Left lung (tissue), 14 donors: ENCODE measurements at places on chromosomes 16 and 17.

DNA sequence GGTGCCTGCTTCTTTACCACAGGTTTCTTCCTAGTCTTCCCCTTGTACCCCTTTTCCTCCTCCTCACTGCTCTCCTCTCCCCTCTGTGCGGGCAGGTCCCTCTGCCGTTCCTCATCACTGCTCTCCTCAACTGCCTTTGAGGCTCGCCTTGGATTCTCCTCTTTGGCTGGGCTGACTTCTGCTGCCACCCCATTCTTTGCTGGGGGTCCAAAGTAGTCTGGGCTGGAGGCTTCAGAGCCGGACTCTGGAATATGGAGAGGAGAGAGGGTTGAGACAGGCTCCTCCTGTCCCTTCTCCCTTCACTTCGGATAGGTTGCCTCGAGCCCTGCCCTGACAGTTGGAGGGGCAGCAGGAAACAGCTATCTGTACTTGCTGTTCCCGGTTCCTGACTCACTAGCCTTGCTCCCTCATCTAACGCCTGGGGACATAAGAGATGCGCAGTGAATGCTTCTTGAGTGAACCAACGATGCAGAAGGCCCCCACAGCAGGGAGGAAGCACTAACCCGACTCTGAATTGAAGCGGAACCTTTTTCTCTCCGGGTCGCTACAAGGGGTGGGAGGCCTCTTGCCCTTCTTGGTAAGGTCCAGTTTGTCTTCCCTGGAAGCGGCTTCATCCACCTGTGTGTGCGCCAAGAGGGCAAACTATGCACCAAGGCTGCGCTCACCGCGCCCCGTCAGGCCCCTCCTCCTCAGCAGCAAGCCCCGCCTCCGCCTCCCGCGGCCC, 655 bp downstream of the HIRIP3 start:
- DNase-seq: no peak

DNA sequence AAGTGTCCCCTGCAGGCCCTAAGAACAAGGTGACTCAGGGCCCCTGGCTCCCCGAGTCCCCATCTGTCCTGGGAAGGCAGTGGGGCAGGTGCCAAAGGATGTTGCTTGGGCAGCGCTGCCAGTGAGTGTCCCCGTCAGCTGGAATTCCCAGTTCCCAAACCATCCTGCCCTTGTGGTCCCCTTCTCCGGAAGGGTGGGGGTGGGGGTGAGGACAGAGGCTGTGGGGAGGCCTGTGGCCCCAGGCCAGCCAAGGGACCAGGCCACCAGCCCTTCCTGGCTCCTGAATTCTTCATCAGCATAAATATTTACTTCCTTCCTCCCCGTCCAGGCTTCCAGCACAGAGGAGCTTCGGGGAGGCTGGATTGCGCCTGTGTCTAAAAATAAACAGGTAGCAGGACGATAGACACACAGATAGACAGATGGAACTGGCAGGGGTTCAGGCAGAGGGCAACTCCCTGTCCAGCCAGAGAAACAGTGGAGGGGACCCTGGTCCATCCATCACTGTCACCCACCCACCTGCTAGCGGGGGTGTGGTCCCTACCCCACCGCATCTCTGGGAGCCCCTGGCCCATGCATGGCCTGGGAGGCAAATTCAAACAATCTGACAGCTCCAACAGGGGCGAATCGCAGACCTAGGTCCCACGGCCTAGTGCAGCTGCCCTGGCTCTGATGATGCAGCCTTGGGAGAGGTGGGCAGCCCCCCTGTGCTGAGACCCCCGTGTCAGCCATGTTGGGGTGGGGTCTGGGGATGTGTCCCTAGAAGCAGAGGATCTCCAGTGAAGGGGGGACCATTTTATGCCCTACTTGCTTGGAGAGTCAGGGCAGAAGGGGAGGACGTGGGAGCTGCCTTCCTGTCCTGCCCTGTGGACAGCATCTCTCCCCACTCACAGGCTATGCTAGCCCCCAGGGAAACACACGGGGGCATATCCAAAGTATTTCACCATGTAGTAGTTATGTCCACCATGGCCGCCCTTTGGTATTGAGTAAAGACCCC, 13.2 kb downstream of the GLIS2 start:
- no peak for DNase-seq

DNA sequence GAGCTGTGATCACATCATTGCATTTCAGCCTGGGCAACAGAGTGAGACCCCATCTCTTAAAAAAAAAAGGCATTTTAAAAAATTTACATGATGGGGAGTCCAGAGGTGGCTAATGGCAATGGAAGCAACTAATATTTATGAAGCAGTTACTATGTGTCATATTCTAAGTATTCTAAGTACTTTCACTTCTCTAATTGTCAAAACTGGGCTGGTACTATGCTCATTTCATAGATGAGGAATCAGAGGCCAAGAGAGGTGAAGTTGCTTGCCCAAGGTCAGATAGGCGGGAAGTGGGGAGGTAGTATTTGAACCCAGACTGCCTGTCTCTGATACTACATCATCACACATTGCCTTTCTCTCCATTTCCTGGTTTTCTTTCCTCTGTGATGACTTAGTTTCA, 50.7 kb downstream of the SLC5A11 start:
- no peak for DNase-seq

DNA sequence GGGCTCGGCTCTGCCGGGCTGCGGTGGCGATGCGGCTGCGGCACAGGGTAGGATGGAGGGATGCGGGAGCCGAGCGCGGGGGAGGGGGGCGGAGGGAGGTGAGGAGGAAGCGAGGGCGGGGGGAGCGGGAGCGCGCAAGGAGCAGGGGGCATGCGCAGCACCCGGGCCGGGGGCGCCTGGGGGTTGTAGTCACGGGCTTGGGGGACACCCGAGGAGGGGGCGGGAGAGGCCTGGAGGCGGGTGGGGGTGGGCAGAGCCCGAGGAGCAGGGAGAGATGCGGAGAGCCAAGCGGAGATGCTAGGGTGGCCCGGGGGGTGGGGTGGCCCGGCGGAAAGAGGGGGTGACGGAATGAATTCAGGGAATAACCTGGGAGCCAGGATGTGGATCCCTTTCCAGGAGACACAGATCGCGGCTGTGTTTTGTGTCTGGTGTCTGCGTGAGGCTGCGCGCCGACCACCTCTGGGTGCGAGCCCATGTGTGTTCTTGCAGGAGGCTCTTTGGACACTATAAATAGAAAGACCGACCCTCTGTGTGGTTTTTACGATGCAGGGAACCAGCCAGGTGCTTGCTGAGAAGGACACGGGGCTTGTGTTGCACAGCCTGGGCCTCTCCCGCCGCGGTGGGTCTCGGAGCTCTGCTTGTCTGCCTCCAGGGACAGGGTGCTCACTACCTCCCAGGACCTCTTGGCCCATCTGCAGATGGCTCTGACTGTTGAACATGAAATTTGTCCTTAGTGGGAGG, at the start of gene STX1B:
Gene STX1B (minus strand): TSS at position 54 of the 741 bp plus-strand sequence. CDS start 242 bp downstream, outside the sequence.
- DNase-seq: no peak

GRCh38 chr17:65942592-65942991, 249.3 kb downstream of the CEP112 start:
- no peak for DNase-seq

GRCh38 chr17:27600471-27600870, 30.5 kb upstream of the LGALS9 start:
- DNase-seq: no peak

DNA sequence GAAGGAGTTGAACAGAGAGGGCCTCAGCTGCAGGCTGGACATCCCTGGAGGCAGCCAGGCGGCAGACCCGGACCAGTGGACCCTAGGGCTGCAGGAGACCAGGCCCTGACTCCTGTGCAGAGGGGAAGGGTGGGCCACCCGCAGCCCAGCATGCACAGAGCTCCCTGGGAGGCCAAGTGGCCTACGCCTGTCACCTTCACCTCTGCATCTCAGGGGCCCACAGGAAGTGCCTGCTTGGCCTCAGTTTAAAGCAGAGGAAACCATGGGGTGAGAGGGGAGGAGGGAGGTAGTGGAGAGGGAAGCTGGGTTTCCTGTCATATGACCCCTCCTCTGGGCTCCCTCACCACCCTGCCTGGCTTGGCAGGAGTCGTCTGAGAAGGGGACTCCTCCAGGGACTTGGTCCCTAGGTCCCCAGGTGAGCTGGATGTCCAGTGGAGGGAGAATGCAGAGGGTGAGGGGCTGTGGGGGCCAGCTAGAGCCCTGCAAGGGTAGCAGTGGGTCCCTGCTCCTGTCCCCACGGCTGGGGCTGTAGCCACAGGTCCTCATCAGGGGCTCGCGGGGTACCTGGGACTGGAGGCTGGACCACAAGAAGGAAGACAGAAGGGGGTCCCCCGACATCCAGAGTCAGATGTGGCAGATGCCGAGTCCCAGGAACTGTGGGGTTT, at the start of gene TMC8:
Gene TMC8 (plus strand): TSS at position 335 of the 665 bp plus-strand sequence. CDS start 818 bp downstream, outside the sequence.
- no peak for DNase-seq

- DNase-seq: no peak
Observed at GRCh38 chr17:56373981-56374833, 219.3 kb upstream of the NOG start.

GRCh38 chr16:3727806-3728381, 10.6 kb upstream of the TRAP1 start:
- no peak for DNase-seq

GRCh38 chr17:38911081-38911730, 14.2 kb upstream of the LASP1NB start:
- no peak for DNase-seq

DNA sequence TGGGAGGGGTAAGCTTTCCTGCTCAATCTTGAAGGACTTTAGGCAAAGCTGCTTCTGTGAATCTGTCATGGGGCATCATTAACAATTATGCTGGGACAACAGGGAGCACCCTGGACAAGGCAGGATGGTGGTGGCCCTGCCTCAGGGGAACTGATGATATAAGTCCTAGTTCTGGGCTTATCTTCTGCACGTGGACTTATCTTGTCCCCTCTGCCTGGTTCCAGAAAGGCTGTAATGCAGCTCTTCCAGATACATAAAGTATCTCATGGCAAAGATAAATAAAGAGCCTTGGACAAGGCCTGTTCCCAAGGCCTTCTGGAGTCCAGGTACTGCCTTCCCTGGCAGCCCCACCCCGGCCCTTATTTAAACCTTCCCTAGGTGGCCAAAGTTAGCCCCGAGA, 6.0 kb upstream of the ZNF385C start:
- no peak for DNase-seq

GRCh38 chr17:60557805-60558204, 31.8 kb upstream of the APPBP2 start:
- no peak for DNase-seq

GRCh38 chr16:70418274-70418992, 20.5 kb downstream of the ST3GAL2 start:
- DNase-seq: no peak

- no peak for DNase-seq
Observed at GRCh38 chr16:75559564-75560372, 3.7 kb upstream of the TMEM231 start.

DNA sequence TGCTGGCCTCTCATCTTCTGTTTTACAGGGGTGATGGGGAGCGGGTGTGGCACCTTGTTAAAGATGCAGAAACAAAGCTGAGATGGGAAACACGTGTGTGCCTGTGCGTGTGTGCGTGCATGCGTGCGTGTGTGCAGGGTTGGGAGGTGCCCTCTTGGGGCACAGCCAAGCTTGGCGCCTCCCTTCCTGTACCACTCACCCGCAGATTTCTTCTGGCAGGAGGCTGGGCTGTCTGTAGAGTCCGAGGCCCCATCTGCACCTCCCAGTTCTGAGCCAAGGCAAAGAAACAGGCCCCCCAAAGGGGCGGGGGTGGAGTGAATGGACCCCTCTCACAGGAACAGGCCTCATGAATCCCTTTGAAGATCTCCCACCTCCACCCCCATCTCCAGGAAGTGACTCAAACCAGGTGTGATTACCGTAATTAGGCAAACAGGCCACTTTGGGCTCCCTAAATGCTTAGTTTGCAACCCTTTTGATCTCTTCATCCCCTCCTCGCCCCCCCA, 20.9 kb downstream of the TNS4 start:
- peak; percentile 38 for DNase-seq

DNA sequence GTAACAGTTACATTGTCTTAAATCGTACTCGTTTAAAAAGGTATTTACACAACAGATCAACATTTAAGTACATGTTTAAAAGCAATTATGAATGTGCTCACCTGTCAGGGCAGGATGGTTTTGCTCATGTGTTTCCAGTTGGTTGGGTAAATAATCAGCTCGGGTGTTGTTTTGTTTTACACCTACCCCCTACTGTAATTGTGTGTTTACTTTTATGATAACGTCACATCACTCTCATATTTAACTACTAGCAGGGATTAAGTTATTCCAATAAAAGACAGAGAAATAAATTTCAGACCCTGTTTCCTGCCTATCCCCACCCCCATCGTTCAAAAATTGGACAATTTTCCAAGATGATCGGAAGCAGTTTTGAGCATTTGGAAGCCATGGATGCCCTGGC, 390.2 kb downstream of the SEC14L1 start:
- no peak for DNase-seq

GRCh38 chr16:70675851-70676513, 9.9 kb downstream of the MTSS2 start:
- DNase-seq: peak; percentile 58

DNA sequence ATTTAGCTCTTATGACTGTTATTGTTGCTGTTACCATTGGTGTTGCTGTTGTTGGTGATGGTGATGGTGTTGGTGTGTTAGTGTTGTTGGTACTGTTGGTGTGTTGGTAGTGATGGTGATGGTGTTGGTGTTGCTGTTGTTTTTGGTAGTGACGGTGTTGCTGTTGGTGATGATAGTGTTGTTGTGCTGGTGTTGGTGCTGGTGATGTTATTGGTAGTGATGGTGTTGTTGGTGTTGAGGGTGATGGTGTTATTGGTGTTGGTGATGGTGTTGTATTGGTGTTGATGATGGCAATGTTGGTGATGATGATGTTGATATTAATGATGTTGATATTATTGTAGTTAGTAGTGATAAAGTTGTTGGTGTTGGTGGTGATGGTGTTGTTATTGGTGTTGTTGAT, 285.7 kb upstream of the FOXF1 start:
- no peak for DNase-seq

GRCh38 chr16:81696961-81697615, 82.0 kb upstream of the PLCG2 start:
- DNase-seq: peak; percentile 48

DNA sequence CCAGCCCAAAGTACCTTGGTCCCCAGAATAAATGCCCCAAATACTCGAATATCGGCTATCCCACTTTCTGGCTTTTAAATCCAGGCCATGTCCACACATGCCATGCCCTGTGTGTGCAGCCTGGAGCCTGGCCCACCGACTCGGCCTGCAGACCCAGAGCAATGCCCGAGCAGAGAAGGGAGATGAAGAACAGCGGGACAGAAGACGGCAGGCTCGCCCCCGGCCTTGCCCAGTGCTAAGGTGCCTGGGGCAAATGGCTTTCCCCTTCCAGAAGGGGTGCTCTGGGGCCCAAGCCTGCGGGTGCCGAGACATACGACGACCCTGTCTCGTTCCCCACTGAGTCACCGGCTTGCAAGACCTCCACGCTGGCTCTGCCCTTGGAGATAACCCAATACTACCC, 8.0 kb downstream of the CLUH start:
- DNase-seq: peak; percentile 51

DNA sequence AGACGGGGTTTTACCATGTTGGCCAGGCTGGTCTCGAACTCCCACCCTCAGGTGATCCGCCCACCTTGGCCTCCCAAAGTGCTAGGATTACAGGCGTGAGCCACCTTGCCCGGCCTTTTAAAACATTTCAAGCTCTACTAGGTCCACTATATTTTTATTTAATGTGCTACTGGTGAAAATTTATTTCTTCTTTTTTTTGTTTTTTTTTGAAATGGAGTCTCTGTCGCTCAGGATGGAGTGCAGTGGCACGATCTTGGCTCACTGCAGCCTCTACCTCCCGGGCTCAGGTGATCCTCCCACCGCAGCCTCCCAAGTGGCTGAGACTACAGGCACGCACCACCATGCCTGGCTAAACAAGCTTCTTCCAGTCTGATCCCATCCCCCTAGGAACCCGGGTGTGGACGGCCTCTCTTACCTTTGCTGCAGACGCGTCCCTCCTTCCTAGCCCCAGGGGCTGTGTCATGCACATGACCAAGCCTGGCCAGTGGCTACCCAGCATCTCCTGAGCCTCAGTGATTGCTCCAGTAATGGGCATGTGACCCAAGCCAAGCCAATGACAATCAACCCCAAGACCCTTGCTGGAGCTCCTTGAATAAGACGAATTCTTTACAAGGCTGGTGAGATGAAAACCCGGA, 40.1 kb upstream of the LITAF start:
- no peak for DNase-seq
